Dermis blood vessel endothelial cell (primary cell): ENCODE measurements at places on chromosomes 16 and 17.
A peak's percentile ranks its signal among the peaks of the same experiment; 100 is the strongest.

DNA sequence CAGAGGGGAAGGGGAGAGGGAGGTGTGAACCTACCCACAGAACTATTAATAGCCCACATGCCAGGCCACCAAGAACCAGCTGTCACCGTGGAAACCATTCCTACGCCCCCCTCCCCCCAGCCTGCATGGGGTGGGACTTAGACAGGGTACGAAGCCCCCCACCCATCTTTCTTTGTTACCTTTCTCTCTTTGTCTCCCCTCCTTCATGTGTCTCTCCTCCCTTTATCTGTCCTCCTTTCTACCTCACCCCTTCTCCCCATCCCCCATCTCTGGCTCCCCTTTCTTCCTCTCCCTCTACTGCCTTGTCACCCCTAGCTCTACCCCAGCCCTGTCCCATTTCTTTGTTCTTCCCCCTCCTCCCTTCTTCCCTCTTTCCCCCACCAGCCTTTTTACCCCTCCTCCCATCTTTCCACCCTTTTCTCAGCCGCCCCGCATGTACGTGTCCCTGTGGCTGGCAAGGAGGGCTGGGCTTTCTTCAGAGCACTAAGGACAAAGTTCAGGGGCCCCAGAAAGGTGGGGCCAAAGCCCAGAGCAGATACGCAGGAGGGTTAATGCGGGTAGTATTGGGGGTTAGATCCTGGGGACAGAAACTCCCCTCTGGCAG, 8.0 kb downstream of the THRA start:
- DNase-seq: no peak

DNA sequence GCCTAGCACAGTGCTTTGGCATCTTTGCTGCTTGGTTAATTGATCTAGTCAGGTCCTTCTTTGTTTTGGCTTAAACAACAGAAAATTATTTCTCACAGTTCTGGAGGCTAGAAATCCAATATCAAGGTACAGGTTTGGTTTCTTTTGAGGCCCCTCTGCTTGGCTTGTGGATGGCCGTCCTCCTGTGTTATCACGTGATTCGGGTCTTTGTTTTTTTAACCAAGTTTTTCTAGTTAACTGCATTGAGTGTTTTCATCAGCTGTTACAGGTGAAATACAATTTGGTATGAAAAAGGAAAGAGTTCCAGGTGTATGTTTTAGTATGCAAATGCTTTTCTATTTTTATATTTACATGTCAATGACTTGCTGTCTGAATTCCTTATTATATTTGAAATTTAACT, 2.8 kb downstream of the NLK start:
- no peak for DNase-seq

GRCh38 chr16:10631886-10632285, 51.5 kb upstream of the EMP2 start:
- no peak for DNase-seq

GRCh38 chr17:81741049-81741593, 29.0 kb downstream of the SLC25A10 start:
- DNase-seq: no peak

GRCh38 chr17:39547713-39548478, 59.8 kb downstream of the NEUROD2 start:
- DNase-seq: peak; percentile 66

- no peak for DNase-seq
Observed at GRCh38 chr16:86359571-86359970, 150.8 kb upstream of the FOXF1 start.

DNA sequence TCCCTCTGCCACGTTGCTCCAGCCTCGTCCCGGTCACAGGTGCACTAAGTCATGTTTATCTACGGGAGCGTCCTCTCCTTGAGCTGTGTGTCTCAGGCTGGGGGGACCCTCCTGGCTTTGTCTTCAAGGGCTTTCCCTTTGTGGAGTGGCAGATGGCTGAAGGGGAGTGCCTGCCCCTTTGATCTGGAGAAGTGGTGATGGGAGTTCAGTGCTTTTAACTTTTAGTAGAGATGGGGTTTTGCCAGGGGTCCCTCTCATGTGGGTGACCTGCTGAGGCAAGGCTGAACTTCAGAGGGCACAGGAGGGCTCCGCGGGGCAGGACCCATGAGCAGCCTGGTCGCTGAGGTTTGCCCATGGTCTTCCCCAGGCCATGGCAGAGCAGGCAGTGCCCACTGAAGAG, 73.1 kb upstream of the CDC42EP4 start:
- no peak for DNase-seq

- peak; percentile 85 for DNase-seq
Observed at GRCh38 chr16:9053006-9053601, 38.3 kb upstream of the HAPSTR1 start.

DNA sequence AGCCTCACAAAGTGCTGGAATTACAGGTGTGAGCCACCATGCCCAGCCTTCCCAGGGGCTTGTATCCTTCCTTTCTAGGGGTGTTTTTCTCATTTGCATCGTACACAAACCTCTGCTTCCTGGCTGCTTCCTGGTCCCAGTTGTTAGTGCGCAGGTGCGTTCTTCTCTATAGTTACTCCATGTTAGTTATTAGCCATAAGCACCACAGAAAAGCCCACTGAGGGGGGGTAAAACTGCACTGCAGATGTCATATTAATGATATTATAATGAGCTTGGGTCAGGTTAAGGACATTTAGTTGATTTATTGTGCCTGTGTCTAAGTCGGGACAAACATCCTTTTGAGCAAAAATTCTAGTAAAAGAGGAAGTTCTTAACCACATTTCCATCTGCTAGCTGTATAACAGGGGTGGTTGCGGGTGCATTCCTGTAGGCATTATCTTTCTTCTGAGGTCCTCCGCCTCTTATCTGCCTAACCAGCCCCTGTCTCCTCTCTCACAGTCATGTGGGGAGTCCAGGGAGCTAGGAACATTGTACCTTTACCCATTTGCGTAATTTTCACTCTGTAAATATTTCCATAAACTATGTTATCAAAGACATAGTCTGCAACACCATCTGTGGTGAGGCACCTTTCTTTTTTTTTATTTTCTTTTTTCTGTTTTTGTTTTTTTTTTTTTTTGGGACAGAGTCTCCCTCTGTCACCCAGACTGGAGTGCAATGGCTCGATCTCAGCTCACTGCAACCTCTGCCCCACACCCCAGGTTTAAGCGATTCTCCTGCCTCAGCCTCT, 23.6 kb upstream of the ATF7IP2 start:
- DNase-seq: no peak

GRCh38 chr17:57678393-57678792, 66.7 kb downstream of the CCDC182 start:
- no peak for DNase-seq

DNA sequence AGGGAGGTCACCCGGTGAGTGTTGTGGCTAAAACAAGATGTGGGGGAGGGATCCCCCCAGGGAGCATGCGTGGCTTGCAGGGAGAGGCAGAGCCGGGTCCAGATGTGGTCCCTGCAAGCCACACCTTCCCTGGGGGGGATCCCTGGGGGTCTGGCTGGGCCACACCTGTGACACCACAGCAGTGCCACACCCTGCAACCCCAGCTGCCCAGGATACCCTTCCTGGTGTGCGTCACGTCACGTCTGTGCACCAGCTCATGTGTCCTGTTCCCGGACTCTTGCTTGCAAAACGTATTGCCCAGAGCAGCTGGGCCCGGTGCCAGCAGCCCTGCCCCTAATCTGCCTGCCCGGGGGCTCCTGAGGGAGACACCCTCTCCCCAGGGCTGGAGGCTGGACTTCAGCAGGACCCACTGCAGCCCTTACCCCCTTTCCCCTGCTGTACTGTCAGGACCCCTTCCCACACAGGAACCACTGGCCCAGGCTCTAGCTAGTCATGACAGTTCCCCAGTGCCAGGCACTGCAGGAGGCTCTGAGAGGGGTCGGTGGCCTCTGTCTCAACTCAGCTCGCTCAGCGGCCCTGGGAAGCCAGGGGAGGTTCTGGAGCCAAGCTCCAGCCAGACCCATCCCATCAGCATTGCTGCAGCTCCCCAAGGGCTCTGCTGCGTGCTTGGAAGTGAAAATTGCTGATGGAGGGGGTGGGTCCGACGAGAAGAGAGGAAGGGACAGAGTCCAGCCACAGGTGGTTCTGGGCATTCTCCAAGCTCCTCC, 25.8 kb upstream of the ACSF3 start:
- no peak for DNase-seq

DNA sequence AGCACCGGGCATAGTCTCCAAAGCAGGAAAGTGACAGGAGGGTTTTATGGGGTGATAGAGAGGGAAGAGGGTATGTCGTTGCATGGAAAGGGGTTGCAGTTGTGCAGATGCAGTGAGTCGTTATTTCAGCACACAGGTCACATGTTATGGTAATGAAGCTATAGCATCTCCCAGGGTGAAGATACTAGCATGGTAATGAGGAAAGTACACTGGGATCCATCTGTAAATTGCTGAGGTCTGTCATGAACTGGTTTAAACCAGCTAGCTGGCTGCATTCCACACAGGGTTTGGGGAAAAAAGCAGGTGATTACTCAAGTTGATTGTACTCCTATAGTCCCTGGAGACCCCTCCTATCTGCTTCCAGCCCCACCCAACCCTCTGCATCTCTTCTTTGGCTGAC, 11.7 kb downstream of the COX11 start:
- DNase-seq: no peak

DNA sequence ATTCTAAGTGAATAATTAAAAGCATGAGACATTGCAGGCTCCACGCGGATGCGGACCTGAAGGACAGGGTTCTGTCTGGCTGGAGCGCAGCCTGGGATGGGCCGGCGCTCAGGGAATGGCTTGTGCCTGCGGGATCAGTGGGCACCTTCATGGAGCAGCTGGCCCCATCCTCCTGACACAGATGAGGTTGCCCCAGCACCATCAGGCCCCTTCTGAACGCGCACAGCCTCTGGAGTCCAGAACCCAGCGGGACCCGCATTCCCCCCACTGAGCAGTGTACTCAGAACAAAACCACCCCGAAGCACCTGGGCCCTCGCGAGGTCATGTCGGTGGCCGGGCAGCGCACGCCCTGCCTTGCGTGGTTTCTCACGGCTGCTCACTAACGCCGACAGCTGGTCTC, 70.5 kb upstream of the CHMP6 start:
- no peak for DNase-seq

DNA sequence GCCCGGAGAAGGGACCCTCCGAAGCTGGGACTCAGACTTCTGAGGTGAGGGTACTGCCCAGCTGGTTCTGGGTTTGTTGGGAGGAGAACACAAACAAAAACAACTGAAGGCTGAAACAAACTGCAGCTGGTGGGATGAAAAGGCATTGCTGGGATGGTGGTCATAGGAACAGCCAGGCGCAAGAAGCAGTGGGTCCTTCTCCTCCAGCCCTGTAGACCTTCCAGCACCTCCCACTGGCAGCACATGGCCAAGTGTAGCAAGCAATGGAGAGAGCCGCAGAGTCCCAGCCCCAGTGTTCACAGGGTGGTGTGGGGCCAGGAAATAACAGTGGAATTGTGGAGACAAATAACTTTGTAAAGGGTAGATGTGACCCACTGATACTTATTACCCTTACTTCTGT, 48.7 kb upstream of the FOXJ1 start:
- no peak for DNase-seq

- DNase-seq: no peak
Observed at GRCh38 chr17:79836972-79837887, 2.0 kb downstream of the CBX4 start.

- no peak for DNase-seq
Observed at GRCh38 chr16:75068085-75069031, 48.2 kb downstream of the LDHD start.

GRCh38 chr17:81428948-81429774, 33.9 kb downstream of the BAHCC1 start:
- peak; percentile 81 for DNase-seq

DNA sequence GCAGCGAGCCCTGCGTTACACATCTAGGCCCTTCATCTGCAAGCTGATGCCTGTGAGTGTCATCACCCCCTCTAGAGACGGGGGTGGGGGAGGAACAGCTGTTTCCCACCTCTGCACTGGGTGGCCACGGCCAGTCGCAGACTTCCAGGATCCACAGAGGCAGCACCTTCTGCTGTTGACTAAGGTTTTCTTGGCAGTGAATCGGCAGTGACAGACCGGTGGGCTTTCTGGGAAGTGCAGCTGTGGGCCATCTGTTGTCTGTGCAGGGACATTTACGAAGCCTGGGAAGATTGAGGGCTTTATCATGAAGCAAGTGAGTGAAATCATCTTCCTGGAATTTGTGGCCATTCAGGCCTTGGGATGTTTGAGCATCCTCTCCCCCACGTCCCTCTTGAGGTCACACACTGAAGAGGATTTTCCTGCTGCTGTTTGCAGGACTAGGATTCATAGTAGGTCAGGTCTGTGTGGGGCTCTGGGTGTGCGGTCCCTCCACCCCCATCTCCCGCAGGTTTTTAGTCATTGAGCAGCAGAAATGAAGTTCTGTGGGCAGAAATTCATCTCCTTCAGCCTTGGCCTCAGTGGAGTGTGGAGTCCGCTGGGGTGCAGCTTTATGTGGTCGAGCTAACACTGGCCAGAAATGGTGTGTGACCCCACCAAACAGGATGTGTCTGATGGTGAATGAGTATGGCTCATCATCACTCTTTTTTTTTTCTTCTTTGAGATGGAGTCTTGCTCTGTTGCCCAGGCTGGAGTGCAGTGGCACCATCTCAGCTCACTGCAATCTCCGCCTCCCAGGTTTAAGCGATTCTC, 12.0 kb downstream of the PGS1 start:
- peak; percentile 85 for DNase-seq

GRCh38 chr16:14111713-14112538, 40.8 kb downstream of the MRTFB start:
- DNase-seq: peak; percentile 68

DNA sequence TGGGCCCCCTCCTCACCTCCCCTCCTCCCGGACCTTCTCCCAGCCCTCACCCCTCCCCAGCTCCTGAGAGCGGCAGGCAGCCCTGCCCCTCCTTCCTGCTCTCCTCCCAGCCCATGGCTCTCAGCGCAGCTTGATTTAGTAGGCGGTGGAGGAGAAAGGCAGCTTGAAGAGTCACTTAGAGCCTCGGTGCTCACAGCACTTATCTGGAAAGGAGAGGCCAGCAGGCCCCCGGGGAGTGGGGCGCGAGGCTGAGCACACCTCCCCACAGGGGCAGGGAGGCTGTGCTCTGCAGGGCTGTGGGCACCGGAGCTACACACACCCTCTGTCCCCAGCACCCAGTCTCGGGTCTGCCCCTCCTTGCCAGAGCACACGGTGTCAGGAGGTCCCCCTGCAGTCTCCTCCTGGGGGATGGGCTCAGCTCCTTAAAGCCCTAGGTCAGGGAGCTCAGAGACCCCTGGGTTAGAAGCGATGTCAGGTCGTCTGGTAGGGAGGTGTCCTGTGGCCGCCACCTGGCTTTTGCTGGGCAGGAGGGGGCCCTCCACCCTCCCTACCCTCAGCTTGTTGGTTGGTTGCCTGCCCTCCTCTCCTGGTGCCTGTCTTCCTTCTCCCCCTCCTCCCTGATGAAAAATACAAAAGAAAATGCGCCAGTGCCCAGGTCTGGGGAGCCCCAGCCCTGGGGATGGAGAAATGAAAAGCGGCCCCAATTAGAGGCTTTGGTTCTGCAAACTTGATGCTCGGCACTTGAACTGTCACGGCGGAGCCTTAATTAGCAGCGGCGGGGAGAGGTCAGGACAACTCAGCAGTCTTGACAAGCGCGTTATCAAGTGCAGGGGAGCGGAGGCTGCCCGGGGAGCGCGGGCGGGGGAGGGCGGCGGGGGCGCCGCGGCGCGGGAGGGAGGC, 151.1 kb upstream of the GSE1 start:
- no peak for DNase-seq

GRCh38 chr17:2521257-2521656, 9.6 kb upstream of the METTL16 start:
- no peak for DNase-seq
